ENCODE measurements at places on chromosomes 16 and 17.

- no peak for DNase-seq
Measured at GRCh38 chr17:49727380-49727779, 19.6 kb upstream of the SLC35B1 start.

DNA sequence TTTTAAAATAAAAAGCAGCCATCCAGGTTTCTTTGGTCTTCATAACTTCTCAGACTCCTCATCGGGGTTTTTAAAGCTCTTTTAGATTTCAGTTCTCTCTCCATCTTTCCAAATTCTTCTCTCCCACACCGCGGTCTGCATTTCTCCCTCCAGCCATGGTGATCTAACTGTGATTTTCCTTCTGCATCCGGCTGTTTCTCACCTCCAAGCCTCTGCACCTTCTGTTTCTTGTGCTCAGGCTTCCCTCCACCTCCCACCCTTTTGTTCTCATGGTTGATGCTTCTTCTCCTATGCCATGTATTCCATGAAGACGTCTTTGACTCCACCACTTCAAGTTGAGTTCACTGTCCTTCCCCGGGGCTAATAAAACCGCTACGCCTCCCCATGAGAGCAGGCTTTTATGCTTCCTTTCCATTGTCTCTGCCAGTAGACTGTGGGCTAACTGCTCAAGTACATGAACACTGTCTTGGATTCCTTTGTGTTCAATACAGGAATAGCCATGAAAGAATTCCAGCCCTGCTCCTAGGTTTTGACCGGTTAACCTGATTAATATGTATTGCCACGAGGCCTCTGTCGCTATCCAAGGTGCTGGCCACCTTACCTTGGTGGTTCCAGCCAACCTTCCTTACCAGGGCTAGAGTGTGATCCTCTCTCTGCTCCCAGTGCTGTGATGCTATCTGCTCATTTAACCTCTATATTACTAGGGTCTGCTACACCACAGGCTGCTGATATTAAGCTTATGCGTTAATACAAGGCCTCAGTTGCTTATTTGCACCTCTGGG, 625.1 kb downstream of the HS3ST4 start:
- no peak for DNase-seq

DNA sequence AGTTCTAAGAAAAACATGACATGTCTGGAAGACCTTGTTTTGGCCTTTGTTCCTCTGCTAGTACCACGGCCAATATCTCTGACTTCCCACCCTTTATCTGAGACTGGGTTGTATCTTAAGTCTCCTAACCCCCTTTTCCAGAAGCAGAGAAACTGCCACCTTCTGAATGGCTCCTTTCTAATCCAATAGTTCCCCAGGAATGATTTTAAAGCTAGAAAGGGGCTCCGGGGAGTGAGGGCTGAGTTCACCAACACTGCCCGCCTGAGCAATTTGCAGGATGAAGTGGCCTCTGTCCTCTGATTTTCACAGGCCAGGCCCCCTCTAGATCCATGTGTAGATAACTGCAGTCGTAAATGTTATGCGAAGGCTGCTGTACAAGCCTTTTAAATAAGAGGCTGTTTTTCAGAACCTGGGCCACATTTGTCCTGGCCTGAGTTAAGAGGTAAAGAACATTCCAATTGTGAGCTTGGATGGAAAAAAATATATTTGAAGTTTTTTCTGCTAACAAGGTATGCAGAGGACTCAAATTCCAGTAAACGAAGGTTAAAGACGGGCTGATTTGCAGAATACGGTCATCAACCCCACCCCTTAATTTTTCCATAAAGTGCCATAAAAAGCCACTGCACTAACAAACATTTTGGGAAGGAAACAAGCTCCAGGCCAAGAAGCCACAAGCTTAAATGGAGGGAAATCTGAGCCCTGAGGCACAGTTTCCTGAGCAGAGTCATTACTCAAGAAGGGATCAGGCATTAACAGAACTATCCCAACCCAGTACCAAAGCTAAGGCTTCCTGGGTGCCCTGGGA, 117.0 kb upstream of the MAF start:
- DNase-seq, result no peak

DNA sequence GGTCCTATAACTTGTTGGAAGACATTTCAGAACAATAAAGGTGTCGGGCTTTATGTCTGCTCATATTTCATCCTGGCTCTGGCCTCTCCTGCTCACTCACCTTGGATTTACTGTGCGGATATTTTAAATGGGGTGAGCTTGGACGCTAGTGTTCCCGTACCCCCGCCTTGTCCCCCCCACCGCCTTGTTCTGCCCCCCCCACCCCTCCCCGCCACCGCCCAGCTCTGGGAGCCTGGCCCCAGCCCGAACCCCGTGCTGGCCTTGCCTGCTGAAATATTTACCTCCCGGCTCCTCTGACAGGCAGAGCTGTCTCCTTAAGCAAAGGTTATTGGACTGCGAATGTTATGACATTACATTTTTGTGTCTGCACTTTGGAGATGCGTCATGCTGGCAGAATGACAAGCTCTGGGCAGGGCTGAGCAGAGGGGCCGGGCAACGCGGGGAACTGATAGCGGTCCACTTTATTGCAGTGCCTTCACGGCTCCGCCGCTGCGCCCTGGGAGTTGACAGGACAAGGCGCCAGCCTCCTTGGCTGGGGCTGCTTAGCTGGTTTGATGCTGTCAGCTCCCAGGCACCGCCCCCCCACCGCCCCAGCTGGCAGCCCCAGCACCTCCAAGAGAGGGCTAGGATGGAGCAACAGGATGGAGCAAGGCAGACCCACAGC, 222.5 kb upstream of the GSE1 start:
- DNase-seq, result peak; percentile 89

DNA sequence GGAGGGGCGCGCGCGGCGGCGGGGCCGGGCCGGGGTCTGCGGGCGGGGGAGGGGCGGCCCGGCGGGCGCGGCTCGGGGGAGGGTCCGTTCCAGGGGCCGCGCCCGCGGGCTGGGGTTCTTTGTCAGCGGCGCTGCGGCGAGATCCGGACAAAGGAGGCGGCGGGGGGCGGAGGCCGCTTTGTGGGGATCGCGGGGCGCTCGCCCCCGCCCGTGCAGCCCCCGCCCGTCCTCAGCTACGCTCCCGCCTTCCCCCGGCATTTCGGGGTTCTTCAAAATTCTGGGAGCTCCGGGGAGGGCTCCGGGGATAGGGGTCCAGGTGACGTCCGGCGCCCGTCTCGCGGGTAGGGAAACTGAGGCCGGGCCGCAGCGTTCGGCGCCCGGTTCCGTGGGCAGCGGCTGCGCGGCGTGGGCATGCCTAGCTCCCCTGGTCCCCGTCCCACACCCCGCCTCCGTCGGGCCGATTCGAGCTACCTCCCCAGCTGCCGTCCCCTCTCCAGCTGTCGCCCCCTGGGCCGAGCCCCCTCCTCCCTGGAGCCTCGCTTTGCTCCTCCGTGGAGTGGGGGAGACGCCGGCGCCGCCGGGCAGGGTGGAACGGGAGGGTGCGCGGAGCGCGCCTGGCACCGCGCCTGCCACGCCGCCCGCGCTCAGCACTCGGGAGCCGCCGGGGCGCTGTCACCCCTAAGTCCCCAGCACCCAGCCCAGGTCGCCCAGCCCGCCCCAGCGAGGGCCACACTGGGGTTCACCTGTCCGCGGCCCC, 546 bp downstream of the SNN start:
- DNase-seq, result no peak

DNA sequence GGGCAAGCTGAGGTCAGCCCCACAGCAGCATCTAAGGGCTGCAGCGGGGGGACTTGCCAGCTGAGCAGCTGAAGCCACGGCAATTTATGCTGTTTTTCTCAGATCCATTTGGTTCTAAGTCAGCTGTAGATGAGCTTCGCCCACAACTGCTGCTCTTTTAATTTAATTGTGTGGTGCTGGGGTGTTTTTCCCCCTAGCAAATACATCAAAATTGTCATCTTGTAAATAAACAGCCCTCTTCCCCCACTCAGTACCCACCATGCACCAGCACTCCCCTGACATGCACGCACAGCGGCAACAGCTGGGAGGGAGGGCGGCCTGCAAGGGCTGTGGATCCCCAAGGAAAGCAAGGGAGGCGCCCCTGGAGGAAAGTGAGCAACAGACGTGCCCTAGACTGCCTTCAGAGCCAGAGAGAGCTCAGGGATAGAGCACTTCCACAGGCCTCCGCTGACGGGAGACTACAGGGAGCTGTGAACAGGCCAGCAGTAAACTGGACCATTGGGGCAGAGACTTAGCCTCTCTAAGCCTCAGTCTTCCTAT, 149.5 kb downstream of the TMEM132E start:
- DNase-seq, result no peak
